H1 (cell line): ENCODE measurements at places on chromosomes 11 and 22. TPM values are rescaled to one million over a fixed set of nuclear protein-coding genes. Genes with fewer than 3 reads are reported as not detected.
A peak's percentile ranks its signal among the peaks of the same experiment; 100 is the strongest.

DNA sequence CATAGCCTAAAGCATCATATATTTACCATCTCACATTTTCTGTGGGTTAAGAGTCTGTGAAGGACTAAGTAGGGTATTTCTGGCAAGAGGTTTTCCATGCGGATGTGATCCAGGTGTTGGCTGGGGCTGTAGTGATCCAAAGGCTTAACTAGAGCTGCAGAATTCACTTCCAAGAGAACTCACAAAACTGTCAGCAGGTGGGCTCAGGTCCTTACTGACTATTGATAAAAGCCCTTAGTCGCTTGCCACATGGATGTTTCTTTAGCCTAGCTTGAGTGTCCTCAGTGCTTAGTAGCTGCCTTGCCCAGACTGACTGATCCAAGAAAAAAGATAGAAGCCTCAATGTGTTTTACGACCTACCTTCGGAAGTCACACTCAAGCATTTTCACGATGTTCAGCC lies 250.8 kb downstream of the CNTN5 start:
- no peaks in the 10 kb centered on the region for H3K36me3 ChIP-seq
- H3K27ac ChIP-seq, result no peak overlapping the region
- DNase-seq, result peak; percentile 50
- no peaks in the 10 kb centered on the region for H3K4me1 ChIP-seq
- H3K27me3 ChIP-seq, result no peaks in the 10 kb centered on the region

The MUC15 gene
- total RNA-seq, result not detected in 2 replicates

The FLRT1 gene
- 0.28 and 0.42 TPM in 2 replicates for total RNA-seq

DNA sequence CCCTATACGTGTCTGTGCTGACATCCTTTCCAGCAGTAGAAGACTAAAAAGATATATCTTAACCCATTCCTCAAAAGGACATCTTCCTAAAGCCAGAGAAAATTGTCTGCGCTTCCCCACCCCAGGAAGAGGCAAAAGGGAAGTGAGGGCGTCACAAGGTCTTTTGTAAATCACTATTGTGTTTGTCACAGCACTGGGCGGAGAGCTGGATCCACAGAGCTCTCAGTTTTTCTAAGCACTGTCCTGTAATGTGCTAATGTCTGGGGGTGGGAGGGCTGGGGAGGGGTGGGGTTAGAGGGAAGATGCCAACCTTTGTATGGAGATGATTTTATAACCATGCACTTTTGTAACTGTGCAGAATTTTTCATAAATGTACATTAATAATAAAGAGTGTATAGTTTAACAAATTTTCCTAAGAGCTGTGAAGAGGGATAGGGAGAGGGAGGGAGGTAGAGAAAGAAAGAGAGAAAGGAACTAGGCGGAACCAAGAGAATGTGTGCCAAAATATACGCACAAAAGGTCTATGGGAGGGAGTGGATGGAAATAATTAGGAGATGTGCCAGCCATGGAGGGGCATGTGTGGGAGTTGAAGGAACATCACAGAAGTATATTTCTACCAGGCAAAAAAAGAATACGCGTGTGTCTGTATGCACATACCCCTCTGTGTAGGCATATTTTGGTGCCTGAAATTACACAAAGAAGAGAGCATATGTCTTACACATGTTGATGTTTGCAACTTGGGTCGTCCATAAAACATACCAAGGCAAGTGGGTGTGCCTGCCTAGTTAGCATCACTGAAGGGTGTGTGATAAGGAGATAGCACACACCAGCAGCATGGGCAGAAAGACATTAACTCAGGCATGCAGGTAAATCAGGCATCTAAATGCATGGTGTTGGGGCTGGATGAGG lies 9.8 kb downstream of the LRRC55 start:
- H3K27me3 ChIP-seq, result no peaks in the 10 kb centered on the region
- no peak overlapping the region for H3K27ac ChIP-seq
- H3K4me3 ChIP-seq, result no peak overlapping the region
- DNase-seq, result no peak
